ENCODE measurements at places on chromosomes 4 and X.

DNA sequence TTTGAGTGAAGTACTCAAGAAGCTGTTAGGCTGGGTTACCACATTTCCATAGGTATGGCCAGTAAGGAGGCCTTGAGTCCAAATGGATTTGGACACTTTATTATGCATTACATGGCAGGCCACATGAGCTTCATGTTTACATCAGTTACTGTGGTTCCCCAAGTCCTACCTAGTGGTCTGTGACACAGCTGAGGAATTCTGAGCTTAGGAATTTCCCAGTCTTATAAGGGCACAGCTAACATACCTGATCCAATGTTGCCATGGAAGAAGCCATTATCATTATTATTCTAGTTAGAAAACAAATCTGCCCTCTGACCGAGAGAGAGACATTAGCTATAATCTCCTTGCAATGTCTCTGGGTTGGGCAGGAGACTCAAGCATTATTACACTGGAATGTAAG lies 174.4 kb upstream of the NUDT10 start:
- DNase-seq, result no peak

- no peak for DNase-seq
Observed at GRCh38 chrX:47228550-47229270, 4.1 kb upstream of the USP11 start.

DNA sequence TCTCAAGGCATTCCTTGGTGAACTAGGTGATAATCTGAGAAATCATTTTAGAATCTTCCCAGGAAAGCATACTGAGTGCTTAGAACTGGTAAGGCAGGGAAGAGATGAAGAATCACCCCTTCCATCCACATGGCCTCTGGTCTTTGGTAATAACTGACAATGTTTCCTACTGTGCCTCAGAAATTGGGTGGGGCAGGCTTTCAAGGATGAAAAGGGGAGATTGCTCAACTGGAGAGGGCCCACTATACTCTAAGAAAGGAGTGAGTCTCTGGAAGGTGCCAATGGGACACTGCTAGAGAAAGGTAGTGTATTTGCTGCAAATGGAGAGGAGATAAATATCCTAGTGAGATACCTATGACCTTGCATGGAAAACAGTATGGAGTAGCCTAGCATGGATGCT lies 135.0 kb upstream of the SCML1 start:
- no peak for DNase-seq

GRCh38 chr4:149113804-149114430 lies 671.7 kb upstream of the NR3C2 start:
- no peak for DNase-seq

GRCh38 chr4:35982318-35982717 lies 262.0 kb downstream of the ARAP2 start:
- DNase-seq, result peak; percentile 6

DNA sequence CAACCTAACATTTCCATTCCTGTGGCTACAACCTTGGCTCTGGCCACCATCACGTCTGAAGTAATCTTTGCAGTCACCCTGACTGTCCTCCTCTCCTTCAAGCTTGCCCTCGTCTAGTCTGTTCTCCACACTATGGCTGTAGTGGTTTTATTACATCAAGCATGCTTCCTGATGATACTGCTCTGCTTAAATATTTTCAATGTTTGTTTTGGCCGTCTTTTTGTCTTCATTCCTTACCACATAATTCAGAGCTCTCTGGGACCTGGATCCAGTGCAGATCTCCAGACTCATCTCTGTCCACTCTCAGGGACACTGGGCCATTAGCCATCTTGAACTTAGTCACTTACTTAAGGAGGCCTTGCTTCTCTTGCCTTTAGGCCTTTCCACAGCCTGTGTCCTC lies 27.7 kb upstream of the FREM3 start:
- no peak for DNase-seq

- peak; percentile 35 for DNase-seq
Observed at GRCh38 chr4:37645736-37646135, 40.4 kb downstream of the RELL1 start.

DNA sequence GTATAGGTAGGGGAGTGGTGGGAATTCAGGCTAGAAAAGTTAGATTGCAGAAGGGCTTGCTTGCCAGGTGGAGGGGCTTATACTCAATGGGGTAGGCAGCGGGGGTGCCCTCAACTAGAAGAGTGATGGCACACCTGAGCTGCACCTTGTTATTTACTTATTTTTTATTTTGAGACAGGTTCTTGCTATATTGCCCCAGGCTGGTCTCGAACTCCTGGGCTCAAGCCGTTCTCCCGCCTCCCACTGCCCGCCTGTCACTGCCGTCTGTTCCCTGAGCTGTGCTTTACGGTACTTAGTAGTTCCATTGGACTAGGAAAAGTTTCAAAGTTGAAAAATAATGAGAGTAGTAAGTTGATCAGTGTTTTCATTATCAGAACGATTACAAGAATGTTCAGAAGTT lies 2.0 kb downstream of the ZFX start:
- no peak for DNase-seq

- no peak for DNase-seq
Observed at GRCh38 chrX:9091258-9091657, 57.3 kb upstream of the FAM9B start.

DNA sequence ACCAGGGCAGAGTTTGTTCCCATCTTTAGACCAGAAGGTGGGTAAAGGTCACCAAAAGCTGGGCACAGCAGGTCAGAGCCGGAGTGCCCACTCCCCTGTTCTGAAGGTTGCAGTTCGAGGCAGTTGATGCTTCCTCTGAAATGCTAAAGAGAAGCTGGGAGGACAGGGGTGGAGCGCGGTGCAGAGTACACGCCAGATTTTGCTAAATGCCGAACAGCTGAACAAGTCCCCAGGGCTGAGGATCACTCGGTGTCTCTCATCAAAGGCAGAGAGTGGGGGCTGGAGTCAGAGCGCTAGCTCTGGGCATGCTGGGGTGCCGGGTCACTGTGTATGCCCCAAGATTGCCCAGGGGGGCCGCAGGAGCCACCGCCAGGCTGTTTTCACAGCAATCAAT lies 197.0 kb downstream of the BCOR start:
- DNase-seq, result no peak

- DNase-seq, result no peak
Observed at GRCh38 chr4:183241721-183242151, 78.3 kb downstream of the CLDN22 start.

DNA sequence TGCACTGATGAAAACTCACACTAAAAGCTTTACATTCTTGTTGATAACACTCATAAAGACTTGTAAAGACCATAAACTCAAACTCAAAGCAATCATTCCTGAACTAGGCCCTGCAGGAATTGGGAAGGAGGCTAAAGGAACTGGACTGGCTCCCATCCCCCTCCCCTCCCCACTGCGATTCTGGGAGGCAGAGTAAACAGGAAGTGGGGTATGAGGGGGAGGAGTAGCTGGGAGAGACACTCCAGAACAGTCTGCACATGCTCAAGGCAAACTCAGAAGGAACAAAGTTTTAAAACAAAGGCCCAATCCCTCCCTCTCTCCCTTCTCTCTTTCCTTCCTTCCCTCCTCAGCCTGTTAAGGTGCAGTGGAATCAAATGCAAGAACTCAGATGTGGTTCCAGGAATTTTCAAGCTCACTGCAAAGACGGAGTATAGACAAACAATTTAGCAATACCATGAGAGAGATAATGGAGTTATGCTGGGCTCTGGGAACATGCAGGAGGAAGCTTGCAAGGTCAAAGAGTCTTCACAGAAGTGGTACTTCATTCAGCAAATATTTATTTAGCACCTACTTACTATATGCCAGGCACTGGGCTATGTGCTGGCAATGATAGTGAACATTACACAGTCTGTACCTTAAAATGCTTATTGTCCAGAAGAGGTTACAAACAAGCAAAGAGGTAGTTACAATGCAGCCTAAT lies 15.9 kb downstream of the MID1IP1 start:
- DNase-seq, result peak; percentile 19

DNA sequence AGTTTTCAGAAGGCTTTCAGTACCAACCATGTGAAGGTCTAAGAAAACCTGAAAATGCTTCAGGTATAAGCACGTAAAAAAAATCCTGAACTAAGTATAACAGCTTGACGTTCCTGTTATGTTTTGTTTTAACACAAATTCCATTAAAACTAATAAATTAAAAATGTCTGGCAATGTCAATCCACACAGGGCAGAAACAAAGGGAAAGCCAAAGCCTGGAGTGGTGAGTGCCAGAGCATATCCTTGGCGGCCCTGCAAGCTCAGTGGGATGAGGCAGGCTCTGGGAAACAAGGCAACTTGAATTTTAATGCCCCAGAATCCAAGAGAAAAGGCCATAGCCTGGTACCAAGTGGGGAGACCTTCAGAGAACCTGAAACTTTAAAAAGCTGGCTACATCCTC lies 78.2 kb downstream of the EPHA5 start:
- no peak for DNase-seq

DNA sequence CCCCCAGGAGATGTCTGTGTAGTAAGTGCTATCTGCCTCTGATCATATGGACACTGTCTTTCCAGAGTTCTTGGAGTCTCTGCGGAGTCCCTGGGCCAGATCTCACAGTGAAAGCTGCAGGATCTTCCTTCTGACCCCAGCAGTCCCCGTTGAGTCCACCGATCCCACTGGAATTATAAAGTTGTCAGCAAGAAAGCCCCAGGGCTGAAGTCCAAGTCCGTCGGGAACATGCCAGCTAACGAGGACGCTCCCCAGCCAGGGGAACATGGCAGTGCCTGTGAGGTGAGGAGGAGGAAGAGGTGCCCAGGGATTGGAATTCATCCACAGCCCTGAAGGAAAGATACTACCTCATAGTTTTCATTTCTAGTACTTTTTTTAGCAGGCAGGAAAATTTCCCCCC lies 9.3 kb downstream of the ZNF81 start:
- DNase-seq, result no peak

- no peak for DNase-seq
Observed at GRCh38 chrX:73903941-73904340, 340.9 kb downstream of the CHIC1 start.

DNA sequence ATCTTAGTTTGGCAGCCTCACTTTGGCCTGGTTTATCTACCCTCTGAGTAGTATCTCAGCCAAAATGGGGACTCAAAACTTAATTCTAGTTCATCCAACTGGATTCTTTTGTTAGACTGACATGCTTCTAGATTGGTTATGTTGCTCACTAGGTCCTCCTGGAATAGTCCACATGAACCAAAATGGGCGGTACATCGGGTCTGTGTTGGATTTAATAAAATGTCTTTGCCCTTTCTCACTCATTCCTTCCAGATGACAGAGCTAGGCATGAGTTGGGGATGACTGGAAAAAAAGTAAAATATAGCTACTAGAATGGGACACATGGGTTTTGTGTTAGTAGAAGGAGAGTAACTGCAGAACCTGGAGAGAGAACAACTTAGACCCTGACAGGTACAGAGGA lies 247.9 kb downstream of the CCSER1 start:
- DNase-seq, result no peak

DNA sequence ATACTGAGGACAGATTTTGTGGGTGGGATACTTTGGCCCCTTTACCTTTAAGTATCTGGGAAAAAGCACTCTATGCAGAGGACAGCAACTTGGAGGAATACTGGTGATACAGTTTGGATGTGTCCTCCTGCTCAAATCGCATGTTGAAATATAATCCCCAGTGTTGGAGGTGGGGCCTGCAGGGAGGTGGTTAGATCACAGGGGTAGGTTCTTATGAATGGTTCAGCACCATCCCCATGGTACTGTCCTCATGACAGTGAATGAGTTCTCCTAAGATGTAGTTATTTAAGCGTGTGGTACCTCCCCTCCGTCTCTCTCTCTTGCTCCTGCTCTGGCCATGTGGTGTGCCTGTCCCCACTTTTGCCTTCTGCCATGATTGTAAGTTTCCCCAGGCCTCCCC lies 24.6 kb downstream of the GPAT3 start:
- no peak for DNase-seq

DNA sequence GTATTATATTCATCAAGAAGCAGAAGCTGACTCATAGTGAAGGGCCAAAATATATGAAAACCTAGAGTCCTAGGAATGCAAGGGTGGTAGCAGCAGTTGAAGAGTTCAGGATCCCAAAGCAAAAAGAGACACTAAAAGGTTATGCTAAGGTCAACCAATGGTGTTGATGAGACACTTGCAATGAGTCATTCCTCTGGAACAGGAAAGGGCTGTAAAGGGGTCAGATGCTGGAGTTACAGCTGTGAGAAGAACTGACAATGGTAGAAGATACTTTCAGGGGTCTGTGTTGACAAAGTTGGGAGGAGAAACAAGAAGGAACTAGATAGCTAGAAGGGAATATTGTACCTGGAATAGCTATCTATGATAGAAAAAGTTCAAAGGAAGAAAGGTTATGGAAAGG lies 47.5 kb downstream of the ZGRF1 start:
- no peak for DNase-seq

- DNase-seq, result peak; percentile 30
Observed at GRCh38 chr4:48546336-48546735, 56.3 kb downstream of the ZAR1 start.

- no peak for DNase-seq
Observed at GRCh38 chrX:11540532-11541377, 125.0 kb downstream of the ARHGAP6 start.

GRCh38 chr4:183147196-183147595 lies 48.1 kb downstream of the WWC2 start:
- DNase-seq, result no peak

DNA sequence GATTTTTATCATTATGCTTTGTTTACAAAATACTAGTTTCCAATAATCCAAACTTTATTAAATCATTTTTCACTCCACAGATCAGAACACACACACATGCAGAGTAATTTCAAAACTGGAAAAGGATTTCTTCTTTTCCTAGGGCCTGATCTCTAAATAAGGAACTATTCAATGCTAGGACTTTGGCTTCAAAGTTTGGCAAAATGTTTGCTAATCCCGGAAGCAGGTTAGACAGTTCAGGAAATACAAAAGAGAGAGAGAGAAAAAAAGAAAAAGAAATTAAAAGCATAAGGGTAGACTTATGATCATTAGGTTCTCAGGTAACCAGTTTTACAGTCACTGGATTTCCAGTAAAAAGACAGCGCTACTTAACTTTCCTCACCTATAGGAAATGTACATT lies 211.0 kb downstream of the DCLK2 start:
- no peak for DNase-seq

GRCh38 chr4:120403296-120403695 lies 336.6 kb upstream of the MAD2L1 start:
- no peak for DNase-seq

DNA sequence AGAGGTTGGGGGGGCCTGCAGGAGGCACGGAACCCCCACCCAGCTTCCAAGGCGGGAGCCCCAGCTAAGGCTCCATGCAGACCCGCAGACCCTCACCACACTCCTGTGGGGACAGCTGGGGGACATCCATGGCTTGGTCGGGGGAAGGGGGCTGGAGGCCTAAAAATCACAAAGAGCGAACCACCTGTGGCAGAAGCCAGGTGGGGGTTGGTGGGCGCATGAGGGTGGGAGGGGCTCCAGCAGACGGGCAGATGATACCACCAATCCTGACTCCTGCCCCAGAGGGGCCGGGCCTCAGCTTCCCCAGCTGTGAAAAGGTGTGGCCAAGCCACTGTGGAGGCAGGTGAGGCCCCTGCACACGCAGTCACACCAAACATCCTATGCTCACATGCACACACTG lies 111.6 kb downstream of the FAM53A start:
- DNase-seq, result no peak

DNA sequence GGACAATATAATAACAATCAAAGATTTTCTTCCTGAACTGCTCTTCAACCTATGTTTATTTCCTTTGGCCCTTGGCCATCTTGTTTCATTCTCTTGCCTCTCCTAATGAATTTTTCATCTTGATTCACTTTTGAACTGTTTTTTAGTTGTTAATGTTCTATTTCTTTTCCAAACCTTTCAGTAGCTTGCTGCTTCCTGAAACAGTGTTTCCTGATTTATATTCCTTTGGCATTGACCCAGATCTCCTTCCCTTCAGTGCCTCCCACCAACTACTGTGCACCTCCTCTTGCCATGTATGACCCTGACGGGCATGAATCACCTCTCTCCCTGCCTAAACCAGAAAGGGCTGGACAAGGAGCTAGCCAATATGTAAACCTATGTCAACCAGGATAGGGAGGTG lies 25.6 kb upstream of the SPP1 start:
- DNase-seq, result no peak

Data from RPMI8226 (cell line).